H9 (cell line): ENCODE measurements at places on chromosomes 4 and X. TPM values are rescaled to one million over a fixed set of nuclear protein-coding genes. Genes with fewer than 3 reads are reported as not detected.

DLG3 gene
- 71.2 and 71.6 TPM in 2 replicates for total RNA-seq

PLCXD1 gene
- total RNA-seq = 96.5 and 96.9 TPM in 2 replicates

GAR1 gene
- total RNA-seq = 42.7 and 45.3 TPM in 2 replicates

BEX1 gene
- total RNA-seq = 48.1 and 51.7 TPM in 2 replicates
